ENCODE measurements at places on chromosomes 4 and X.
A peak's percentile ranks its signal among the peaks of the same experiment; 100 is the strongest.

DNA sequence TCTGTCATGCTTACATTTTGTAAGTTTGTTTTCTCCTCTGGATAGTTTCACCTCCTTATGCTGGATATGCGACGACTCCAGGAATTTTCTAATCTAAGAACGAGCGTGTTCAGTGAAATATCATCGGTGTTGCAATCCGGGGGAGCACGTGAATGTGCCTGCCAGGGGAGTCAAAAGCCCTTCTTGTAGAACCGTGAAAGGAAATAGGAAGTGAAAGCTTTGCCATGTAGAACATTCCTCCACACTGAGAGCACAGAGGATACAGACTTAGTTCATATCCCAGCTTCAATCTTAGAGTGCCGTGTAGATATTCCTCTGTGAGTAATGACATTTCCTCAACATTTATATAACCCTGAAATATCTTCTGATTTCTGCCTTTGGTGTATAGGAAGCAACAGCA, 121.2 kb downstream of the VEGFC start:
- DNase-seq = no peak

- no peak for DNase-seq
Observed at GRCh38 chr4:153322791-153323190, 21.7 kb upstream of the MND1 start.

- DNase-seq = no peak
Observed at GRCh38 chrX:22345884-22346283, 73.2 kb downstream of the CBLL2 start.

DNA sequence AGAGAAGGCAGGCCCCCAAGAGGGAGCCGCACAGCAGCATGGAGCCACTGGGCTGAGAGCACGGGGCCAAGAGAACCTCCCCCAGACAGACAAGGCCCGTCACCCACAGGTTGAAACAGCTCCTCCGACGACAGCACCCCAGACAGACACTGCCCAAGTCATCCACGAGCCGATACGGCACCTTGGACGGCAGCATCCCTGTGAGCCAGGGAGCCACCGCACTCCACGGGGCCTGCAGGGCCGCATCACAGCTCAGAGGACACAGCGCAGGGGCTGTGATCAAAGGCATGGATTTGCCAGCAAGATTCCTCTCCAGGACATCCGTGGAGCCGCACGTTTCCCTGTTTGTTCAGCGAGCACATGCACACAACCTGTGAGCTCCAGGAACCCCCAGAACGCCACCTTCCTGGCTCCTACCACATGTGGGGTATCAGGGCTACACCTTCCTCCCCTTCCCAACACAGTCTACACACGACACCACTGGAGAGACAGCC, 3.9 kb downstream of the CTBP1 start:
- no peak for DNase-seq

- no peak for DNase-seq
Observed at GRCh38 chrX:107849747-107850421, 24.2 kb downstream of the MID2 start.

- no peak for DNase-seq
Observed at GRCh38 chrX:12269484-12269883, 131.2 kb downstream of the FRMPD4 start.

GRCh38 chr4:71830497-71831190, 46.8 kb upstream of the GC start:
- no peak for DNase-seq

DNA sequence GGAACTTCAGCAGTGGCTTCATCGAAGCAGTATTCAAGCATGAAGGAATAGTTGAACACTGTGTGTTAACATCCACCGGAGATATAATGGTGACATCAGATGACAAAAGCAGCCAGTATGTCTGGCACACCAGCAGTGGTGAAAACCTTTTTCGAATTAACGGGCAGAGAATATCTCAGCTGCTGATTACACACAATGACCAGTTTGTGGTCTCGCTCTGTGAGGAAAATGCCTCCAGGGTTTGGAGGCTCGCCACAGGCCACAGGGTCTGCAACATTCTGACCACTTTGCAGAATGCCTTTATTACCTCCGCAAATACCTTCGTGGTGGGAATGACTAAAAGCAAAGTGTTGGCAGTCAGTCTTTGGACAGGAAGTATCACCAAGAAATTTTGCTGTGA, 201.5 kb downstream of the NWD2 start:
- DNase-seq = no peak

- peak; percentile 6 for DNase-seq
Observed at GRCh38 chrX:139559383-139560042, 29.0 kb downstream of the F9 start.

GRCh38 chr4:73257651-73258435, 755 bp downstream of the ANKRD17 start:
- DNase-seq = peak; percentile 19

DNA sequence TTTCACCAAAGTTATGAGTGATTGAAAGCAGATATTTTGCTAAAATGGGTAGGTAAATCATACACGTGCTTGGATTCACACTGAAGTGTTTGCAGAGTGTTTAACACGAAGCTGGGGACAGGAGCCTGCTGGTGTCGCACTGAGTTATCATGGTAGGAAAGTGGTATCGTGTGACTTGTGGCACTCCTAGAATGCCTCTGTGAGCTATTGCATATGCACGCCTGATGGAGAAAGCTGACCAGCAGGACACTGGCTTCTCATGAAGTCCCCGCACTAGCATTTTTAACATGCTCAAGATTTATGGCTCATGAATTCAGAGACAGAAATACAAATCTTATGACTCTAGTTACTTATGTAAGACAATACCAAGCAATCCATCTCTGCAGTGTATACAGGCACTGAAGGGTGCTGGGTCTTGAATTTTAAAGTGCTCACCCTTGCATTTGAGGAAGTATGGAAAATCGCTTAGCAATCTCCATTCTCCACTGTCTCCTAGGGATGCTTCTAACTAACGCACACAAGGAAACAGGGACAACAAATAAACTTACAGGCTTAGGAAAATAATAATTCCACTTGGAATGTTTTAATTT, 19.8 kb downstream of the VCX3B start:
- DNase-seq = no peak

DNA sequence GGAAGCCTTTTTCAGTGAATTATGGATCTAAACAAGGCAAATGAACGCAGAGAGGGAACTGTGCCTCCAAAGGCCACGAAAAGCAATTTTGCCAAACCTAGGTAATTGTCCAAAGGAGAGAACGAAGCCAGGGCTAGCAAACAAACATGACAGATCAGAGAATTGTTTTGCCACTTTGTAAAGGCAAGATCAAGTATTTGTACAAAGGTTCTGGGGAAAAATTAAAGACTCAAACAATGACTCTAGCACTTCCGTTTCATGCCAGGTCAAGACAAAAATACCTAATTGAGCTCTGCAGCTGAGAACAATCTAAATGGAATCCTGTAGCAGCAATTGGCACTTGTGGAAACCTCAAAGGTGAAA, 8.5 kb downstream of the RBM47 start:
- DNase-seq = no peak

- no peak for DNase-seq
Observed at GRCh38 chrX:150100261-150100660, 162.0 kb upstream of the EOLA2 start.

Measured in stimulated activated naive CD8-positive, alpha-beta T cell treated with anti-CD3 and anti-CD28 coated beads, Interleukin-15, Interleukin-2, amounts not matched to agents 100 U/mL and 50 U/mL, for 24 hours (primary cell).